ENCODE measurements at places on chromosomes 3 and 15.
A peak's percentile ranks its signal among the peaks of the same experiment; 100 is the strongest.

DNA sequence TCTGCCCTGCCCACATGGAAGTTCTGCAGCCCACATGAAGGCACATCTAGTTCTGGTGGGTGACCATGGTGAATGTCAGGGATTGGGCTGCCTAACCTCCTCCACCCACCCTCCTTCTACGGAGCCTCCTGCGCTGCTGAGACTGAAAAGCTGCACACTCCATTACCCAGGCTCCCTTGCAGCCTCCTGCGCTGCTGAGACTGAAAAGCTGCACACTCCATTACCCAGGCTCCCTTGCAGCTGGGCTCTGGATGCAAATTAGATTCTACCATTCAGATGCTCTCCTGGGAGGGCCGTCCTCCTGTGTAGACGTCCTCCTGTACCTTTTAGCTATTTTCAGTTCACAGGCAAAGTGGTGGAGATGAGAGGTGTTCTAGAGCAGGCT lies 32.1 kb downstream of the POMGNT2 start:
- no peak for DNase-seq

DNA sequence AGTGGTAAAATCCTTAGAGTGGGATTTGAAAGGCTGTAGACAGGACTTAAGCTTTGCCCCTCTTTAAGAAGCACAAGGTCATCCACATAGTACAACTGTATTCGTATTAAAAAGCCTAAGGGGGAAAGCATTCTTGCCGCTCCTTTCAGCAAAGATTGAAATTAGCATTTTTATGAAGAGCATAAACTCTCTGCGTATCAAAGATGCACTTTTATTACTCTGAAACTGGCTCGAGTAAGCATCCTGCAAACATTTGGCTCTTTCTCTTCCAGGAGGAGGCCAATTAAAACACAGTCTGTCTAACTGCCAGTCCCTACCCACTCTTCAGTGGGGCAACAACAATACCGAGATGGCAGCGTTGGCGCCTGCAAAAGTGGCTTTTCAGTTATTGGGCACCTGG lies 192.5 kb upstream of the TPRG1 start:
- no peak for DNase-seq

DNA sequence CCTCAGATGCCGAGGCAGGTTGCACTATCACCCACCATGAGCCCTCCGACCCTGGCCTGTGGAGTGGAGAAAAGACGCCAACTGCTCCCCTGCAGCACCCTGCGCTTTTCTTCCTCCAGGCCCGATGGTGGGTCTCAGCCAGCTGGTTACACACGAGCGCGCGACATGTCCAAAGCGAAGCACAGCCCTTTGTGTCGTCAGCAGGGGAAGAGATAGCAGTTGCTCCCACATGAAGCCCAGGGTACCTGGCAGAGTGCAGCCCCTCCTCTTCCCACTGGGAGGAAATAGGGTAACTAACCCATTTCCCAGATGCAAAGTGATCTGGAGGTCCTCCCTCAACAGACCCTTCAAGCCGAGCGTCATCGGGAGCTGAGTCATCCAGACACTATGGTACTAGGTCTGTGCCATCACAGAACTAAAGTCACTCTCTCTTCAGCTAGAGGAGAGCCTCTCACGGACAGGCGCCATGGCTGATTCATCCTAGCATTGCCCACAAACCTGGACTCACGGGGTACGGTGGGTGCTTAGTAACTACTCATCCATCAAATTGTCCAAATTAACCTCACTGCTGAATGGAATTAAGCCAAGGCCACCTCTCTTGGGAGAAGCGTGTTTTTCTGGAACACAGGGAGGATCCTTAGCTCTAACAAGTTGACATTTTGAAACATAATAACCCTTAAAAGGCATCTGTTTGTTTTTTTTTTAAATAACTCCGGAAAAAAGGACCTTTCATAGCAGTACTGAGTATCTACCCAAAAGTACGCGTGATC lies 45.2 kb upstream of the BDH1 start:
- DNase-seq: peak; percentile 80

- DNase-seq: no peak
Measured at GRCh38 chr3:102304550-102304949, 130.3 kb upstream of the ZPLD1 start.

GRCh38 chr3:149554826-149555225 lies 80.3 kb downstream of the TM4SF4 start:
- DNase-seq: no peak

- DNase-seq: no peak
Measured at GRCh38 chr3:83514130-83514914, 1444.5 kb upstream of the CADM2 start.

GRCh38 chr3:42631620-42632019 lies 21.9 kb upstream of the ZBTB47 start:
- DNase-seq: no peak

DNA sequence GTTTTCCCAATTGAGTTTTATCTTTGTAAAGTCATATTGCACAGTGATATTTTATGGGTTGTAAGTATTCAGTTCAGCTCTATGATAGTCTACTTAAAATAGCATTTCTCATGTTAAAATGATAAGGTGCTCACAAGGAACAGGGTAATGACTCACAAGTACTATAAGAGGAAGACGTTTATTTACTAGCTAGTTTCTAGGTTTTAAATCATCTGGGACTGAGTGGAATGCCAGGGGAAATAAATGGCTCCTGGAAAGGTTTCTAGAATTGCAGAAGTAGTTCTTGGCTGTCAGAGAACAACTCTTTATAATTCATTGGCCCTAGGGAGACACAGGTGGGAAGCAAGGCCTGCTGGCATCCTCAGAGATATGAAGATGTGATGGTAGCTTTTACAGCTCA lies 112.8 kb downstream of the CHDH start:
- no peak for DNase-seq

- DNase-seq: no peak
Measured at GRCh38 chr3:14370720-14371572, 31.5 kb upstream of the SLC6A6 start.

DNA sequence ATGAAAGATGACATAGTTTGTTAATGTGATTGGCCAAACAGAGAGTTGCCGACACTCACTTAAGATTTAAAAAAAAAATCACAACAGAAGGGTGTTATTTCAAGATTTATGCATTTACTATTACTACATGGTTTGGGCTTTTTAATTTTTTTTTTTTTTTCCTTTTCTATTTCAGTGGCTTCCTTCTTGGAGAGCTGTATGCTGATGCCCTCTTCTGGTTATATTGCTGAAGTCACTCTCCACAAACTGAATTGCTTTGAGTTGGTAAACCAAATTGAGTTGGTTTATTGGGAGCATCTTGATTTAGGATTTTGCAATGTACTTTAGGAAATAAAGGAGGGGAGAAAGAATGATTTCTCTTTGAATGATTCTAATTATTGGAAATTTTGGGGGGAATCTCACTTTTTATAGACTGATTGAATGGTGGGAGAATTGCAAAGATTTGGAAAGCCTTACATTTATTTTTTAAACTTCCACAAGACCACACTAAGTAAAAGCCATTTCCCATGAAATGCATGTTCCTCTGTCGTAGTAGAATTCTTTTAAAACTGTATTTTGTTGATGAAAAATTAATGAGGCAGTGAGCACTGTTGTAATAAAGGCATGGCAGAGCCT lies 186.6 kb upstream of the FEZF2 start:
- no peak for DNase-seq

DNA sequence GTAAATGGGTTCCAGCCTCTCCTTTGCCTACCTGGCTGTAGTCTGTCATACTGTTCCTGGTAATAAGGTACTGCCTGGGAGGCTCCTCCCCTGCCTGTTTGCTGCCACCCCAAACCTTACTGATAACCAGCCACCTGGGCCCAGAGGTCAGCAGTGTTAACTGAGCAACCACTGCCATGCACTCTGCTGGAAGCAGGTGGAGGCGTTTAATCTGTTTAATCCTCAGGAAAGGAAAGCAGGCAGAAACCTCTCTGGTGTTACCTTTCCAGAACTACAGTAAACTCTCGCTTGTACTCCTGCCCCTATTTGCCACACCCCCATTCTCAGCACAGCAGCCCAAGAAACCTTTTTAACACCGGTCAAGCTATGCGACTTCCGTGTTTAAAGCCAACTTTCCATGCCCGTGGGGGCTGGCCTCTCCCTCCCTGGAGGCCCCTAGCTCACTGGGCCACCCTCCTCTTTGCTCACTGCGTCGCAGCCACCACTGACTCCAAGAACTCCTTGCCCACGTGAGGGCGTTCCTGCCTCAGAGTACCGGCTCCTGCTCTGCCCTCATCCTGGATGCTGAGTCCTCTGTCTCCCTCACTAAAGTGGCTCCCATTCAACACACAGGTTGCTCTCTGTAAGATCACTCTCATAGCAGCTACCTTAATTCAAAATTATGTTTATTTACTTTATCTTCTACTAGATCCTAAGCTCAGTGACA lies 8.3 kb downstream of the BDH1 start:
- no peak for DNase-seq
